ENCODE measurements at places on chromosomes 1 and 21. TPM values are rescaled to one million over a fixed set of nuclear protein-coding genes. Genes with fewer than 3 reads are reported as not detected.

The SPRR1A gene
- not detected for total RNA-seq

The OR14K1 gene
- not detected for total RNA-seq

The OLIG1 gene
- not detected for total RNA-seq

The LRRC3 gene
- total RNA-seq: 0.25 TPM

The PRMT2 gene
- 200 TPM for total RNA-seq

The E2F2 gene
- 0.93 TPM for total RNA-seq

The COL11A1 gene
- total RNA-seq: not detected

The DPT gene
- 0.93 TPM for total RNA-seq

The LAX1 gene
- not detected for total RNA-seq

The KLHDC9 gene
- 3.5 TPM for total RNA-seq

The TMIGD3 gene
- not detected for total RNA-seq

The OXCT2 gene
- 5.4 TPM for total RNA-seq

The TNN gene
- not detected for total RNA-seq

The MAP3K21 gene
- total RNA-seq: not detected

The SHE gene
- total RNA-seq: 0.93 TPM

The TRIM67 gene
- total RNA-seq: under 0.01 TPM

The GNG12 gene
- total RNA-seq: 324 TPM

The KRTAP13-2 gene
- total RNA-seq: not detected

The CFAP141 gene
- total RNA-seq: not detected

The PLEKHA6 gene
- total RNA-seq: 1.5 TPM

The PEAR1 gene
- 15.9 TPM for total RNA-seq

The DHRS3 gene
- 61.7 TPM for total RNA-seq
